Erythroblast (primary cell): ENCODE measurements at places on chromosomes 16 and 17.

- peak; percentile 39 for DNase-seq
These were observed at the start of gene ENO3 for GRCh38 chr17:4950746-4951204. TSS of gene ENO3 (plus strand) at chr17:4951119. CDS start at chr17:4951830, 711 bp downstream.

GRCh38 chr17:611202-611601 is 103.4 kb downstream of the VPS53 start:
- no peak for DNase-seq

GRCh38 chr16:63289834-63290460 is 1253.7 kb upstream of the CDH8 start:
- DNase-seq, result peak; percentile 38

DNA sequence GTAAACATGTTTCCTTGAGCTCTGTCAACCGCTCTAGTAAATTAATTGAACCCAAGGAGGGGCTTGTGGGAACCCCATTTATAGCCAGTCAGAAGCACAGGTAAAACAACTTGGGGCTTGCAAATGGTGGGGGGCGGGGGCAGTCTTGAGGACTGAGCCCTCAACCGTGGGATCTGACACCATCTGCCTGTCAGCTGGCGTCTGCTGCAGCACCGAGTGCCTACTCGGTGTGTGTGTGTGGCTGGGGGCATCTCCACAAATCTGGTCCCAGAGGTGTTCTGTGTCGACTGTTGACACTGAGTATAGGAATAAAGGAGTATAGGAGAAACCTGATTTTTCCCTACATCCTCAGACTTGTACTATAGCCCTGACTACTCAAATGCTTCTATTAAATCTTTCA is 20.6 kb downstream of the CREBBP start:
- no peak for DNase-seq

DNA sequence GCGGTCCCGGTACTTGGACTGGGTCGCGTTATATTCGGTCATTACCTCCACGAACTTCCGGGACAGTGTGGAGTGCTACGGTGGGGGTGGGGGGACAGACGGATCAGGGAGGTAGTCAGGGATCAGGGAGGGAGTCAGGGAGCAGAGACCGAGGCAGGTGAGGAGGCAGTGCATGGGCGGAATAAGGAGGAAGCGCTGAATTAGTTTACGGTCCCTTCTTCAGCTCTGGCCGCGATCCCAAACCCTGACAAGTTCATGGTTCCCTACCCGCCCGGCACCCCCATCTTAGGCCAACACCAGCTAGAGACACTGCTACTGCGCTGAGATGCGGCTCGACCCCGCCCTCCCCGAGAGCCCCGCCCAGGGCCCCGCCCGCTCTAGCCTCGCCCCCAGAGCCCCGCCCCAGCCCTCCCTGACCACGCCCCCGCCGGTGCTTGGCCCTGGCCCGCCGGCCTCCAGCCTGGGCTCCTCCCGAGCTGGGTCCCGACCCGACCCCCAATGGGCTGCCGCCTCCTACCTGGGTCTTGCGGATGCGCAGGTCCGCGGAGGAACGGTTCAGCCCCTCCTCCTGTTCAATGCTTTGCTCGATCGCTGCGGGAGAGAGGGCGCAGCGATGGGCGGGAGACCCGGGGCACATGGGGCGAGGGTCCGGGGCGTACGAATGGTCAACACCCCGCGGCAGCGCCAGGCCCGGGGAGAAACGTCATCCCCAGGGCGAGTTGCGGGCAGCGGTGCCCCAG is 12.1 kb downstream of the HSD3B7 start:
- peak; percentile 82 for DNase-seq

GRCh38 chr17:76872221-76872873 is 4.1 kb downstream of the MGAT5B start:
- DNase-seq, result no peak

DNA sequence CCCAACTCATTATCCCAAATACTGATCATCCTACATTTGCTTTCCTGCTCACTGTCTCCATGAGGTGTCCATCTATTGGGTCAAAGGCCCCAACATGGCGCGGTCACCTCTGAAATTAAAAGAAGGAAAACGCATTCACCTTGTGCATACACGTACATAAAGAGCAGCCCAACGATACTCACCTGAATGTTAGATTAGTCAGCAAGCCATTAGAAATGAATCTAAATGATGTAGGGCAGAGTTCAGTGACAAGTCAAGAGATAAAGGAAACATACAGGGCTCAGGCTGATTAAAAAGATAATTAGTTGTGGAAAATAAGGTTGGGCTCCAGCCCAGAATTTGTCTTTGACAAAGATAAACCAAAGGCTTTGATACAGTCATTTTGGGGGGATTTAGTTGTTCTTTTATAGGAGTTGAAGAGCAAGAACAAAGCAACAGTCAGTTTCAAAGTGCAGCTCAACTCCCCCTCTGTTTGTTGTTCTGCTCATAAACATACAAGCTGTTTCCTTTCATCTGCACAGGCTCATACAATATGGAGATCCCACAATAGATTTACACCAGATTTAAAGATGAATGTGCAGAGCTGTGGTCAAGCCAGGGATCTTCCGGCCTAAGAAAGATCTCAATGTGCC is 21.1 kb downstream of the NXPH3 start:
- no peak for DNase-seq

DNA sequence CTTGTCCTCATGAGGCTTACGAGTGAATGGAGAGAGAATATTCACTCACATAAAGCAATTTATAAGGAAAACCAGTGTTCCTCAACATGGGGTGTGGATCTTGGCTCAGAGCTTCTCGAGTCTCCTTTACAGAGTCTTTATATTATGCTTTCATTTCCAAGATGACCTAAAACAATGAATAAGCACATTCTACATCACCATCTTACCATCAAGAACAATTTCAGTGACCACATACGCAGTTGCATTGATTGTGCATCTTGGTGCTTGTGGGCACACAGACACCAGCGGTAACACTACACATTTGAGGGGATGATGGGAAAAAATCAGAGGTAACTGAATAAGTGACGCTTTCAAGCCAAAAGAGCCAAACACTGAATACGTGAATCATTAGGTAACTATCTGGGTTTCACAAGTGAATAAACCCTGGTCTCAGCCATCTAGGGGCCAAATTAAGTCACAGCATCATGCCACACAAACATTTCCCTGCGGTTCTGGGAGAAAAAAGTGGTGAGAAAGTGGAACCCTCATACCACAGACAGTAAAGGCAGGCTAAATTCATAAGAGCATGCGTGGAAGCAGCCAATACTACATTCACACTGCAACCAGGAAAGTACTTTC is 9.4 kb downstream of the CWC25 start:
- no peak for DNase-seq
